Forelimb muscle (tissue), 1 donor: ENCODE measurements at places on chromosomes 2 and 18. TPM values are rescaled to one million over a fixed set of nuclear protein-coding genes. Genes with fewer than 3 reads are reported as not detected.

HMSD gene
- not detected for polyA plus RNA-seq

DNA sequence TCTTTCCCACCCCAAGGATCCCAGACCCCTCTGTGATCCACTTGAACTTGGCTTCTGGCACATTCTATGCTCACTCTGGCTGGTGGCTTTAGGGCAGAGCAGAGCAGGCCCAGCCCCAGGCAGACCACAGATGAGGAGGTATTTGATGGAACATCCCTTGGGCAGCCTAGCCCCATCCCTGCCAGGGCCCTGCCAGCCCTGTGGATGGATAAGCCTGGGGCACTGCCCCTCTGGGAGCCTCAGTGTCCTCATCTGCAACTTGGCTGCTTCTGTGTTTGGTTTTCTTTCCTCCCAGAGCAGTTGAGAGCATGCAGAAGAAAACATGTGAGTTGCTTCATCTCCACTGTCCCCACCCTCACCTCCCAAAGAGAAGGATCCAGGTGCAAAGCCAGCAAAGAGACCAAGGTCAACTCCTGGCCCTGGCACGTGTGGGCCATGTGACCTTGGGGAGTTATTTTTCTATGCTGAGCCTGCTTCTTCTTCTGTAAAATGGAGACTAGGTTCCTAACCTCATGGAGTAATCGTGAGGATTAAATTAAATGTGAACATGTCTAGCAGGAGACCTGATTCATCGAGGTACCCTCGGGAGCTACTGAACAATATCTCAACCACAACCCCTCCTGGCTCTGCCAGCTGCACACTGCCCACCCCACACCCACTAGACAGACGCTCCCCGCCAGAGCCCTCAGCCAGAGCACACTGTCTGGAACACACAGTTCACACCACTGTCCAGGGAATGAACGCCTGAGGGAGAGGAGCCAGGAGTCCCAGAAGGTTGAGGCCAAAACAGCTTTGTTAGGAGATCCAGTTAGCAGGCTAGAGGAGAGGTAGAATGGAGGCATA is 14.6 kb upstream of the TNS1 start:
- no peak for DNase-seq

GRCh38 chr2:5985536-5986385 is 293.6 kb downstream of the SOX11 start:
- no peak for DNase-seq

- DNase-seq, result no peak
Measured at GRCh38 chr2:218570850-218571249, 2.2 kb downstream of the CNOT9 start.

GRCh38 chr18:13061630-13062189 is 70.5 kb downstream of the CEP192 start:
- DNase-seq, result no peak
